ENCODE measurements at places on chromosomes 16 and 17.

DNA sequence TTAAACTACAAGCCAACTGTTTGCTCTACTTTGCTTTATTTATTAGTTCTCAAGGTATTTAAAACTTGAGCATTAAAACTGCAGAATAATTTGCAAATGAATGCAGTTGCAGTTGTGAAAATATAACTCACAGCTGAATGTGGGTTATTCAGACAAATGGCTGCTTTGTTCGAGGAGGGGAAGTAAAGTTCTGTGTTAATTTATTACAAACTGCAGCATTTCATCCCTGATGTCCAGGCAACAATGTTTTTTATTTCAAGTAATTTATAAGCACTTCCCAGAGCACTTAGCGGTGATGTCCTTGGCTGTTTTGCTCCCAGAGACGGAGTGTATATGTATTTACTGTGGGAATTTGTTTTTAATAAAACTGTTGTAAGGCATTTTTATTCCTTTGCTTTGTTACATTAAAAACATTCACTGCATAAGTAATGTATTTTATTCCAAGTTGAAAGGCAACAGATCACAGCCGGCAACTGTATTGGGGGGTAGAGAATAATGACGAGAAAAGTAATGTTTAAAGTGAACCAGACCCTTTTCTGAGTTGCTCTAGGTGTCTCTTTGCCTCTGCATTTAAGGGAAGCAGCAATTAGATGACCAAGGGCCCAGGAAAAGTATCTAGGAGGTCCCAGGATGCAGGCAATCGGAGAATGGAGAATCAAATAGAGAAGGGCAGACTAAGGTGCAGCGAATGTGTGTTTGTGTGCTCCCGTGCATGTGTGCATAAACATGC is 291.2 kb upstream of the SALL1 start:
- no peak for DNase-seq

GRCh38 chr17:40550608-40551007 is 14.7 kb downstream of the CCR7 start:
- DNase-seq: no peak

- DNase-seq: no peak
Observed at GRCh38 chr16:55453909-55454308, 25.1 kb upstream of the MMP2 start.

DNA sequence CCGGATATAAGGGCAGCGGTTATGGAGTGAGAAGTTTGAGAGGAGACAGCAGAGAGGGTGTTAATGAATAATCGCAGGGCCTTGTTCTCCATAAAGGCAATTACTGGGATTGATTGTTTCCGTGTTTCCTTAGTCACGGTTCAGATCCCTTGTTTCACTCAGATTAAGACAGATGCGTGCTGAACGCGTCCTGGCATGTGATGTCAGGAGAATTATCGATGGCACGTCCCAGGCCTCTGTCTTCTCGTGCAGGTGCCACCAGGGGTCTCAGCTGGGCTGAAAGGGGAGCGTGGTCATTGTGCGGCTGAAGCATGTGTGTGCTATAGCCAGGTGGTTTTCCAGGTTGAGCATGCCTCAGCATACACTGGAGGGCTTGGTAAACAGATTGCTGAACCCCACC is 142.4 kb upstream of the NOL11 start:
- peak; percentile 76 for DNase-seq

- no peak for DNase-seq
Observed at GRCh38 chr16:75099738-75100602, 16.6 kb downstream of the LDHD start.

GRCh38 chr16:85179344-85180046 is 67.2 kb upstream of the CIBAR2 start:
- DNase-seq: no peak

DNA sequence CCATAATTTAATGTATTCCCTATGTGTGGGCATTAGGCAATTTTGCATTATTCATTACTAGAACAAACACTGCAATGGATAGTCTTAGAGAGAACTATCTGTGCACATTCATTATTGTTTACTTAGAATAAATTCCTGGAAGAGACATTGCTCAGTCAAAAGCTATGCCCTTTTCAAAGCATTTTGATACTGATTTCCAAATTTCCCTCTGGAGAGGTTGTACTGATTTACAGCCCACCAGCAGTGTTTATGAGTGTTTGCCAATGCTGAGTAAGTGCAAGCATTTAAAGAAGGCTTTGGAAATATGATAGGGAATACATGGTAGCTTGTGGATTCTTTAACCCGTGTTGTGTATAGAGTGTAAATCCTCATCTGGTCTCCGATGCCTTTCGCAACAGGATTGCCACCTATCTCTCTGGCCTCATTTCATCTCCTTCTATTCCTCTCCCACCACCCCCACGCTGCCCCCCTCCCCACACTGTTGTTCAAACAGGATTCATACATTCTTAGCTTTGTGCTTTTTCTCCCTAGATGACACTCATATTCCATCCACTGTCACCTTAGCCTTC is 33.4 kb upstream of the MMD start:
- no peak for DNase-seq

- no peak for DNase-seq
Observed at GRCh38 chr16:12405089-12405488, 398.6 kb downstream of the CPPED1 start.

DNA sequence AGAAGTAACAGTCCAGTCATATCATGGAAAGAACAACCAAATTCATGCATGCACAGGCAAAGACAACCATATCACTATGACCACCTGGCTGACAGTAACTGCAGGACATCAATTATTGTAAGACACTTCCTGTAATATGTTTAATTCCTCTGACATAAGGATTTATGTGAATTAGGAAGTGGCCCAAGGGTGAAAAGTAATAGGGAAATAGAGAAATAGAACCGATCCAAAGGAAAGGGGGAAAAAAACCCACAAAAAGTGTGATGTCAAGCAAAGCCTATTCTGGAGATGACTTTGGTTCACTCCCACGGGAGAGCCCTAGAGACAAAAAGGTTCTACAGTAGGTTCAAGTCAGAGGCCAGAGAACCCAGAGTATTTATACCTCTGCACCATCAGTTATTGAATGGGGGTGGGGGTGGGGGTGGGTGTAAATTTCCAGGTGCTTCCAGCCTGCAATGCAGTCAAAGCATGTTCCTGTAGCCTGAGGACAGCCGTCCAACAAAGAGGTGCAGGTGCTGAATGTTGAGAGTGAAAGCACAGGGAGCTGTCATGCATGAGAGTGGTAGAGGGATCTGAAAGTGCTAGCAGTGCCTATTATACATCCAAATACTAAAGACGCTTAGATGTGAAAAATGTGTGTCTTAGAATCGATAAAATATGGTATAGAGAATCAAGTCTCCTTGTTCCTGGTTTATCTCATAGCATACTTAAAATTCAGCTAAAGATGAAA is 95.6 kb upstream of the HLF start:
- no peak for DNase-seq

GRCh38 chr16:51982715-51983680 is 563.9 kb downstream of the TOX3 start:
- DNase-seq: peak; percentile 69

- no peak for DNase-seq
Observed at GRCh38 chr17:56708220-56708558, 114.7 kb downstream of the NOG start.

- DNase-seq: peak; percentile 59
Observed at GRCh38 chr16:70594569-70594968, 51.8 kb upstream of the IL34 start.

- DNase-seq: no peak
Observed at GRCh38 chr17:15340966-15341365, 431 bp downstream of the TEKT3 start.

DNA sequence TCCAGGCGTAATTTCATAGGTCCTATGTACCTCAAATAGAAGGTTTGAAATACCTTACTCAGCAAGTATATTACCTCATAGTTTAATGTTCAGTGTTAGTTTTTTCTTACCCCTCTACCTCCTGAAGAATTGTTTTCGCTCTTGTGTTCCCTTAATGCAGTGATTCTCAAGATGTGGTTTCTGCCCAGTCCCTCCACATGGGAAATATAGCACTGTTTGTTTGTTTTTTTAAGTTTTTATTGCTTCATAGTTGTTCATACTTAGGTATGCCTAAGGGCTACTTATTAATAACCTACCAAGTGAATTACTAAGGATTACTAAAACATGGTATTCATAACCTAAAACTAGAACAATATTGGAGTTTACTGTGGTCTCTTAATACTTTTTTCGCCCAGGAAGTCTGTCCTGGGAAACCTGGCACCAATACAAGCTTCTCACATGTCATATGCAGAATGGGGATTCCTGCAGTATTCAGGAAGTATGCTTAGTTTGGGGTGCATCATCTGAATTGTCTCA is 5.0 kb downstream of the RSPRY1 start:
- DNase-seq: no peak

GRCh38 chr17:48440669-48441068 is 10.7 kb upstream of the SKAP1 start:
- DNase-seq: no peak

- no peak for DNase-seq
Observed at GRCh38 chr17:6388416-6388815, 46.5 kb downstream of the AIPL1 start.

DNA sequence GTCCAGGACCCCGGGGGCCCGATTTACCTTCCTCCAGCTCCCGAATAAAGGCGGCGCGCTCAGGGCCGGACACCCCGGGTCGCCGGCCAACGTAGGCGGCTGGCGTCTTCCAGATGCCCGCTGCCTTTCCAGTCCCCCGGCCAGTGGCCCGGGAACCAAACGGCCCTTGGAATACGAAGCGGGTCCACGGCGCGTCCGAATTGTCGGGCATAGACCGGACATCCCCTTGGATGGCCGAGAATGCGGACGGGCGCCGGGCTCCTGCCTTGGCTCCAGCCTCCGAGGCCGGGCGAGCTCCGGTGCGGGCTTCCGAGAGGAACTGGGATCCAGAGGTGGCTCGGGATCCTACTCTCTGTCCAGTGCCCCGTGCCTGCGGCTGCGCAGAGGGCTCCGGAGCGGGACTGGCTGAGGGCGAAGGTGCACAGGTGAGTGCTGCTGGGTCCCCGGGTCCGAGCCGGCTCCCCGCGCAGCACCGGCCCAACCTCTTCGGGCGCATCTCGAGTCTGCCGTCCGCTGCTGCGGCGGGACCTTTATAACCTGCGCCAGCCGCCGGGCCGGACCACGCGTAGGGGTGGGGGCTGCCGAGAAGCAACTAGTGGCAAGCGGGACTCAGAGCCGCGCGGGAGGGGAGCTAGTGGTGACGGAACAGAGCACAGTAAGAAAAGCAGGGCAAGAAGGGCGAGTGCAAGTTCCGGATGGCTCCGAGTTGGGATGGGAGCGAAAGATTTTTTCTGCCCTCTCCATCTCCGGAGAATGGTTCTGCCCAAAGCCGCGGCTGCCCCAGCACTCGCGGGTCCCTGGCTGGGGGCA is at the start of gene HAP1:
Gene HAP1, minus strand, starts transcription at position 505 of the 810 bp plus-strand sequence. Its CDS starts 9 bp downstream, at position 496.
- no peak for DNase-seq

GRCh38 chr17:71666047-71666446 is 454.8 kb upstream of the SOX9 start:
- DNase-seq: no peak

DNA sequence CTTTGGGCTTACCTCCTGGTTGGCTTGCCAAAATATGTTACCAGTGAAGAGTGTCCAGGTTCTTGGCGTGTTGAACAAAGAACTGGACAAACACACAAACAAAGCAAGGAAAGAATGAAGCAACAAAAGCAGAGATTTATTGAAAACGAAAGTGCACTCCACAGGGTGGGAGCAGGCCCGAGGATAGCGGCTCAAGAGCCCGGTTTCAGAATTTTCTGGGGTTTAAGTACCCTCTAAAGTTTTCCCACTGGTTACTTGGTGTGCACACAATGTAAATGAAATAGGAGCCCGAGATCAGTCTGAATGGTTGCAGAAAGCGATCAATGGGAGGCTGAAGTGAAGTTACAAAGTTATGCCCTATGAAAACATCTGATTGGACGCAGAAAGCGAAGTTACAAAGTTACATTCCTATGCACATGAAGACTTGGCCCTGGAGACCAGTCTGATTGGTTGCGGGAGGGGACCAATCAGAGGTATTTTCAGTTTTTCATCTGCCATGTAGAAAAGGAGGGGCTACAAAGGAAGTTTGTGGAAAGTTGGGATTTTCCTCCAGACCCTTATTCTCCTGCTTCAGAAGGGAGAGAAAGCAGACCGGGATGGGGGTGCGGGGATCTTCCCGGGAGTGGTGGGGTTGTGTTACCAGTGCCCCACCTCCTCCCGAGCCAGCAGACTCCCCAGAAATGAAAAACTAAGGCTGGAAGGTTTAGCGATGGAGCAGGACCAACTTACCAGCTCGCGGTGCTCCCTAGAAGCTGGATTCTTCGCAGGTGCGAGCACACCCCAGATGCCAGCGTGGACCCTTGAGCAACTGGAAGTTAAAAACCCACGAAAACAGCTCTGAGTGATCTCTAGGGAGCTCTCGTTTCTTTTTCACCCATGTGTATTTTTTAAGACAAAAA is at the start of gene SLFN12:
Gene SLFN12, minus strand, starts transcription at position 325 of the 899 bp plus-strand sequence. CDS start 9,472 bp downstream, outside the sequence.
- DNase-seq: no peak

DNA sequence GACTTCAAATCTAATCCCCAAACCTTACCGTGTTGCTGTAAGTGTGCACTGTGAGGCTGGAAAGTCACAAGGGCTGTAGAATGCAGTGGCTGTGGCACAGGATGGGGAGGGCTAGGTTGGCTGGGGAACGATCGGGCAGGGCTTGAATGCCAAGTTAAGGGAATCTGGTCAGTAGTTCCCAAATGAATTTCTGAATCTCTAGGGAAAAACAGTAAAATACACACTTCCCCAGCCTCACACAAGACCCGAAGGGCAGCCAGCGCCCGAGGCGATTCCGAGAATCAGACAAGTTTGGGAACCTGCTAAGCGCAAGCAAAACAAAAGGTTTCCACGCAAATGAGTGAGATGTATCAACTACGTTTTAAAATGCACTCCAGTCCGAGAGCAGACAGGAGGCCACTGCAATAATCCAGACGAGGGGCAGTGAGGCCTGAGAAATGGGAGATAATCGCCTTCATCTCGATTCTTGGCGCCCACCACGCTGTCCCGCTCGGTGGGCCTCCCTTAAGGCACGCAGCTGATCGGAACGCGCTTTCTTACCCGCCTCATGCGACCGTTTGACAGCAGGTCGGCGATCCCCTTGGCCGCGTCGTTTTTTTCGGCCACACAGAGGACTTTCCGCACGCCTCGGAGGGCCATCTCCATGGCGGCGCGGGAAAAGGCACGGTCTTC is 599 bp downstream of the TOP3A start:
- DNase-seq: no peak

DNA sequence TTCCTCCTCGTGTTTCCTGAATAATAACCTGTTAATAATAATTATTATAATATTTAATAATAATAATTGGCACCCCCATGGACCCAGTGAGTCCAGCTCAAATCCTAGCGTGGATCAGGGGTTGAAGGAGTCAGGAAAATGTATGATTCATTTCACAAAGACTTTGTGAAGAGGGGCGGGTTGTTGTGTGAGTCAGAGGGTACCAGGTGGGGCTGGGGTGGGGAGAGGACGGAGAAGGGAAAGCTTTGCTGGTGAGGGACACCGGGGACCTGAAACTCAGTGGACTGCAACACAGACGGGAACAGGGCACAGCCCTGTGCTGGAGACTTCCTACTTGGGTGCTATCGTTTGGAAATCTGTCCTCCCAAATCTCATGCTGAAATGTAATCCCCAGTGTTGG is 3.1 kb upstream of the ADORA2B start:
- DNase-seq: no peak

DNA sequence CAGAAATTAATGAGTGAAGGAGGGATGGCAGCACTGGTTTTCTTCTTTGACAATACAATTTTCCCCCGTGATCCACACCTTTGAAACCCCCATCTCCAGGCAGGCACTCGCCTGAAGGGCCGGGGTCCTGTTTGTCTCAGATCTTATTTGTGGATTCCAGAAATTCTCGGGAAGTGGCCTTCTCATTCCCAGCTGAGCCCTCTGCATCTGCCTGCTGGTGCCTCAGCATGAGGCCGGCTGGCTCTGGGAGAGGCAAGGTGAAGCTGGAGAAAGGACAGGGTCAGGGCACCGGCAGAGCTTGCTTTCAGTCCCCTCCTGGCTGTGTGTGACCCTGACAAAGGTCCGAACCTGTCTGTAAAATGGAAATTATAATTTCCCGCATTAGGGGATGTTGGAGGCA is 35.8 kb upstream of the C1QL1 start:
- no peak for DNase-seq
